ENCODE measurements at places on chromosomes 11 and 22.

GRCh38 chr11:123249354-123249753 is 54.3 kb upstream of the CLMP start:
- DNase-seq = no peak

GRCh38 chr11:27237643-27238042 is 125.4 kb downstream of the CCDC34 start:
- DNase-seq = no peak

GRCh38 chr11:105034813-105035620 is at the start of gene CASP1:
Gene CASP1, minus strand, starts transcription at chr11:105035144. Its CDS starts 31 bp downstream, at chr11:105035113.
- DNase-seq = peak; percentile 52

- no peak for DNase-seq
Measured at GRCh38 chr22:37187552-37187890, 526 bp downstream of the C1QTNF6 start.

GRCh38 chr11:60834742-60835533 is 7.0 kb upstream of the CCDC86 start:
- DNase-seq = no peak

- no peak for DNase-seq
Measured at GRCh38 chr22:29702000-29702930, 17.5 kb upstream of the CABP7 start.

- no peak for DNase-seq
Measured at GRCh38 chr22:22396741-22397291, 111.7 kb downstream of the ZNF280B start.

- DNase-seq = no peak
Measured at GRCh38 chr11:69293087-69293486, 868 bp upstream of the MYEOV start.

GRCh38 chr11:79335681-79336080 is 105.1 kb downstream of the TENM4 start:
- DNase-seq = no peak

- DNase-seq = no peak
Measured at GRCh38 chr22:44340271-44341239, 27.8 kb upstream of the SHISAL1 start.

- peak; percentile 93 for DNase-seq
Measured at GRCh38 chr11:123741159-123742030, at the start of gene ZNF202. Gene ZNF202, minus strand, starts transcription at chr11:123741660. Its CDS starts 10,772 bp downstream, at chr11:123730888.

DNA sequence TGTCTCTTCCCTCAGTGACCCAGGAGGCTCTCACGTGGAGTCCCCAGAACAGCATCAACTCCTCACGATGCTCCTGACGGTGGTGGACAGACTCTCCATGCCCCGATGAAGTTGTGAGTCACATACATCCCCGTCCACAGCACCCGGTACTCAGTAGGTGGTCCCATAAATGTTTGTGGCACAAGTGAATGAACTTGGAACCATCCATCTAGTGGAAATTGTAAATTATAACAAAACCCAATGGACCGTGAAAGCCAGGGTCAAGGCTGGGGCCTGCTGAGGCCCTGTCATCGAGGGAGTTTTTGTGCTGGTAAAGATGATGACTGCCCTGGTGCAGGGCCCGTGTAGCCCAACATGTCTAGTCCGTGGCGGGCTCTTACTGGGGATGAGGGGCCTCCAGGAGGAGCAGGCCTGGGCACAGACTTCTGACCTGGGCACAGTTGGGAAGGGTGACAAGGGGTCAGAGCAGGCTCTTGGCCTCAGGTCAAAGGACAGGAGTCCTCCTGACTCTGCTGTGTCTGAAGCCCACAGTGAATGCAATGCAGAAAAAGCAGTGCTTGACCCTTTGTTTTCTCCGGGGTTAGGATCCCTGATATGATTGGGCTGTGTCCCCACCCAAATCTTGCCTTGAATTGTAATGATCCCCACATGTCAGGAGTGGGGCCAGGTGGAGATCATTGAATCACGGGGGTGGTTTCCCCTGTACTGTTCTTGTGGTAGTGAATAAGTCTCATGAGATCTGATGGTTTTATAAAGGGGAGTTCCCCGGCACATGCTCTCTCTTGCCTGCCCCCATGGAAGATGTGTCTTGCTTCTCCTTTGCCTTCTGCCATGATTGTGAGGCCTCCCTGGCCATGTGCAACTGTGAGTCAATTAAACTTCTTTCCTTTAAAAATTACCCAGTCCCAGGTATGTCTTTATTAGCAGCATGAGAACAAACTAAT is 20.0 kb upstream of the SMIM38 start:
- no peak for DNase-seq

DNA sequence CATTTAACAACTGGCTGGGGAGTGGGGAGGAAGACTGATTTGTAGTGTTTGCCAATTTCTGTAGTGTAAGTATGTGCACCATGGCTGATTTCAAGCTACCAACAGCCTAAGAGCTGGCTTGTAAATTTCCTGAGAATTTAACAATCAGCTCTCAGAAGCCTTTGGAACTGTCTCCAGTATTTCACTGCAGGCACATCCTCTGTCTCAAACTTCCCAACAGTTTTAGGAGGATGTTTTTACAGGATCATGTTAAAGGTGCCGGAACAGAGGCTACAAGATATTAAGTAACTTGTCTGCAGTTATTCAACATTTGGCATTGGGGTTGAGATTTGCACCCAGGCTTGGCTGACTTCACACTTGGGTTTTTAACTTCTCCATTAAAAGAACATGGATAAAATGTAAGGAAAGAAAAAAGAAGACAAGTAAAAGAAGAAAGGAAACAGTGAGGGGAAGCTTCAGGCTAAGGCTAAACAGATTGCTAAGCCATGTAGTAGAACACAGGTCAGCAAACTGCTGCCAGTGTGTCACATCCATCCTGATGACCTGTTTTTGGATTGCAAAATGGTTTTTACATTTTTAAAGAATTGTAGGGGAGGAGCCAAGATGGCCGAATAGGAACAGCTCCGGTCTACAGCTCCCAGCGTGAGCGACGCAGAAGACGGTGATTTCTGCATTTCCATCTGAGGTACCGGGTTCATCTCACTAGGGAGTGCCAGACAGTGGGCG is 204.8 kb upstream of the SESN3 start:
- no peak for DNase-seq

DNA sequence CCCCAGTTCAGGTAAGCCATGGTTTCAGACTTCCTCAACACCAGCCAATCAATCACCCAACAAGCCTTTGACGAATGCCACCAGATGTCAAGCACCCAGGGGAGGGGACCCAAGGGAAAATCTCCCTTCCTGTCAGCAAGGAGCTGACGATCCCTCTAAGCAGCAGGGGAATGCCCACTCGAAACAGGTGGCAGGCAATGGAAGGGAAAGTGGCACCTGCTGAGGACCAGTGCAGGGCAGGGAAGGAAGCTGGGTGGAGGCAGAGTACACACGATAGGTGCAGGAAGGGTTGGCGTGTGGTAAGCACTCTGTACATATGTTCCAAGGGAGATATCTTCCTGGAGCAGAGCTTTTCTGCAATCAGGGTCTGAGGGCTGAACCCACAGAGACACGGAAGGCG is 11.7 kb upstream of the CREB3L1 start:
- DNase-seq = no peak

DNA sequence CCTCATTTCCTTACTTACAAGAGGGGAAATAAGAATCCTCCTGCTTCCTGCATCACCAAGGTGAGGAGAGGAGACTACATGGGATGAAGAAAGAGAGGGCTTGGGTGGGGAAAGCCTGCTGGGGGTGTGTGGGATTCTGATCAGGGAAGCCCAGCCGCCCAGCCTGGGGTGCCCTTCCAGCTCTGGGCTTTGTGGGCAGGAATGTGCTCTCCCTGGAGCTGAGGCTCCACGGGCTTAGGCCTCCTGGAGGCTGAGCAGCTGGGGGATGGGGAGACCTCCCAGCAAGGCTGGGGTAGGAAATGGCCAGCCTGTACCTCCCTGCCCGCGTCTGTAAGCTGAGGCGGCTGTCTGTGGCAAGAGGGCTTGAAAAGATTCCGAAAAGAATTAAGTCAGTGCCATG is 206.1 kb downstream of the GRIK4 start:
- no peak for DNase-seq

DNA sequence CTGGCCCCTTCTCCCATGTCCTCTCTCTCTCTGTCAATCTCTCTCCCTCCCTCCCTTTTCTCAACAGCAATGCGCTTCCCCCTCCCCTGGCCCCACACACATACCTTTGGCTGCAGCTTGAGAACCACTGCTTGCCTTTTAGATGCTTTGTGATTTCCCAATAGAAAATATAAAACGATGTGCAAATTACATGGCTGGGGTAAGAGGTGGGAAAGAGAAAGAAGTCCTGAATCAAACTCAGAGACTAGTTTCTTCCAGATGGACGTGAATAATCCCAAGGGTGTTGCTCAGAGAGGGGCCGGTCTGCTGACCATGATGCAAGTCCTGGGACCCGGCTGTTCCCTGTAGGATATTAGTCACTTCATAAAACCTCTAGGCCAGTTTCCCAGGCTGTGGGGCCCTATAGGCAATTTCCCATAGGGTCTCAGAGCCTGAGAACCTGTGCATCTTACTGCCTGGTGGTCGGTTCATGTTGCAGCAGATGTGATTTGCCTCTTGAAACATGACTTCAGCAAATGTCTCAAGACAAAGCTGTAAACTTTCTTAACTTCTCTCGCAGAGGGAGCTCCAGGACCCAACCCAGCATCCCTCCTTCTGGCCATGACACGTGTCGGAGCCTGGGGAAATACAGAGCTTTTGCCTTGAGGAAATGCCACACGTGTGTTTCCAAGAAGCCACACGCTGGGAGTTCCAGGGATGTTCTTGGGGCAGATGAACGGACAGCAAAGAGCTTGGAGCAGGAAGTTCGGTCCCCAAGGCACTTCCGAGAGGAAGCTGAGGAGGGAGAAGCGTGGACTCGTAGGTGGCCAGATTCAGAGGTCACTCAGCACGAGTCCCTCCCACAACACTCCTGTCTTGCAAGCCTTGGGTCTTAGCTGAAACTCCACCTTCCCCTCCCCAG is 34.5 kb upstream of the ETS1 start:
- DNase-seq = no peak

DNA sequence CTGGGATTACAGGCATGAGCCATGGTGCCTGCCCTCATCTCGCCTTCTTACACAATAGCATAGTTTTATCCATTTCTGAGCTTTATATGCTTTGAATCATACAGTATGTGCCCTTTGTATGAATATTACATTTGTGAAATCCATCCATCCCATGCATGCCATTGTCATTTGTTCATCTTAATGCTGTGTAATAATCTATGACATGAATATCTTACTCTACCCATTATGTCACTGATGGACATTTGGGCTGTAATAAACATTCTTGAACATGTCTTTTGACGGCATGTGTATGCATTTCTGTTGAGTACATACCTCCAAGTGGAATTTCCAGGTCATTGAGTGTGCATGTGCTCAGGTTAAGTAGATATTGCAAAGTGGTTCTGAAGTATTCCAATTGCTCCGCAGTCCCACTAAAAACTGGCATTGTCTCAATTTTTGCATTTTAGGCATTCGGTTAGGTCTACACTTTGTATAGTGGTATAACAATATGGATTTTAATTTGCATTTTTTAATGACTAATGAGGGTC is 339.3 kb upstream of the SYN3 start:
- no peak for DNase-seq

DNA sequence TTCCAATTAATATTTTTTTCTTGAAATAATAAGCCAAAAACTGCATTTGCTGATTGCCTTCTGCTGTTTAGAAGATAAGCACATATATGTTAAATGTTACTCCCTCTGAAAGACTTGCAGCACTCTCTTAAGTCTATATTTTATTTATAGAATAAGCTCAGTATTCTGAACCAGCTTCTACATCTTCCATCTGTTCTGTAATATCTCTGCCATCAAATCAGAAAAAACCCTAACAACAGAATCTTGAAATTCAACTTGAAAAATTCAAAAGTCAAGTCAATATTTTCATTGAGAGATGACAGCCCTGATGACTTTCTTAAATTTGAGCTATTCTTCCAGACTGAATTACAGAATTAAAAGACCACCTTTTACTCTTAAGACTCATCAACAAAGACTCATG is 247.9 kb downstream of the NELL1 start:
- no peak for DNase-seq

GRCh38 chr11:94557421-94557820 is 9.7 kb upstream of the PIWIL4 start:
- no peak for DNase-seq

GRCh38 chr11:125425601-125426000 is 70.5 kb downstream of the FEZ1 start:
- no peak for DNase-seq

- no peak for DNase-seq
Measured at GRCh38 chr11:94652735-94653284, 85.6 kb downstream of the PIWIL4 start.

DNA sequence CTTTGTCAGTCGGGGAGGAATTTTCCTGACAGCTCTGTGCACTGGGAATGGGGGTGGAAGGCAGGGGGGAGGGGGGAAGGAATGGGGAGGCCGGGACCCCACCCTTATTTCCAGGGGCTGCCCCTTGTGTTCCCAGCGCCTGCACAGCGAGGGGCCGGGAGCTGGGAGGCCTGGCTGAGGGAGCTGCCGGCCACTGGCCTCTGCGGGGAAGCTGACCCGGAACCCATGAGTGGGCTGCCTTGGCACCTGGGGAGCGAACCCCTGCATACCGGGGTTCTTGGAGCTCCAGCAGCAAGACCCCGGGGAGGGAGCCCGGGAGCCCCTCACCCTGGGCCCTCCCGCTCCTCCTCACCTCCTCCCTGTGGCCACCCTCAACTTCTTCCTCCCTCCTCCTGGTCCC is 3.5 kb downstream of the H19 start:
- DNase-seq = no peak

DNA sequence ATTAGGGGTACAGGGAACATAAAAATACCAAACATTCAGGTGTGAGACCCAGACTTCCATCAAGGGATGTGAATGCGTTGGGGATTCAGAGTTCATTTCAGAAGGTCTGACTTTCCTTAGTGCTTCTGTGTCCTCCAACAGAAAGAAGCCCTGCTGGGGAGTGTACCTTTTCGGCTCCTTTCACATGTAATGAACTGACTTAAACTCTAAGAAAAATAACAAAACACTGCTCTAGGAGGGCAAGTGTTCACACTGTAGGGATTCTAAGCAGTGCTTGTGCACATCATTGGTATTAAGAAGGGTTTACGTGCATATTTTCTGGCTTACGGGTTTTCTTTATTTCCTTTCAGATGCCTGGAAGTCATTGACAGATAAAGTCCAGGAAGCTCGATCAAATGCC is 15.7 kb upstream of the TTC36 start:
- DNase-seq = no peak

Data from activated CD4-positive, alpha-beta T cell treated with anti-CD3 and anti-CD28 coated beads, Interleukin-2, amount 10 ng/mL, durations not matched to agents 7 days and 5 days (primary cell).